M059J (cell line): ENCODE measurements at places on chromosomes 13 and 19.

DNA sequence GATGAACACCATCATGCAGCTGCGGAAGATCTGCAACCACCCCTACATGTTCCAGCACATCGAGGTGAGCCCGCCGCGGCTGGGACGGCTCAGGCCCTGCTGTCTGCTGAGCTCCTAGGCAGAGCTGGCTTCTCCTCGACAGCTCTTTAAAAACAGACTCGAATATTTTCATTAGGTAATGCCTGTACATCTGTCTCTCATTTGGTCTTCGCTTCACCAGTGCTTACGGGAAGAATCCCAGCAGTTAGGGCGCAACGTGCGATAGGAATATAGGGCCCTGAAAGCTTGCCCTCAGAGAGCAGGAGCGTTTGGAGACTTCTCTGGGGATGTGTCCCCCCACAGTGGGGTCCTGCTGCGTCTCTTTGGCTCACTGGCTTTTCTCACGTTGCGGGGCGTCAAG is 63.8 kb upstream of the LDLR start:
- DNase-seq: no peak

DNA sequence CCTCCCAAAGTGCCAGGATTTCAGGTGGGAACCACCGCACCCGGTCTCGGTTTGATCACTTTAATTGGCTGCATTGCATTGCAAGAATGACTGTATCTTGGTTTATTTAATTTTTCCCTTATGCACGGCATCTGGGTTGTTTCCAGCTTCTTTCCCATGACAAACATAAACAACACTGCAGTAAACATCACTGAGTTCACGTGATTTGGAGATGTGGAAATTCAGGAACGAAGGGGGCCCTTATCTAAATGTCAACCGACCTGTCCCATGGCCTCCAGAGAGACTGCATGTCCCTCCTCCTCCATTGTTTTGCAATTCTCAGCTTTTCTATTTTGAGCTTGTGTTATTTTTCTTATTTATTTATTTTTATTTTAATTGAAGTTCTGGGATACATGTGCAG is 14.4 kb upstream of the SULT2B1 start:
- DNase-seq: no peak

- DNase-seq: no peak
These were observed 22.8 kb upstream of the ZNF564 start for GRCh38 chr19:12574036-12574435.

DNA sequence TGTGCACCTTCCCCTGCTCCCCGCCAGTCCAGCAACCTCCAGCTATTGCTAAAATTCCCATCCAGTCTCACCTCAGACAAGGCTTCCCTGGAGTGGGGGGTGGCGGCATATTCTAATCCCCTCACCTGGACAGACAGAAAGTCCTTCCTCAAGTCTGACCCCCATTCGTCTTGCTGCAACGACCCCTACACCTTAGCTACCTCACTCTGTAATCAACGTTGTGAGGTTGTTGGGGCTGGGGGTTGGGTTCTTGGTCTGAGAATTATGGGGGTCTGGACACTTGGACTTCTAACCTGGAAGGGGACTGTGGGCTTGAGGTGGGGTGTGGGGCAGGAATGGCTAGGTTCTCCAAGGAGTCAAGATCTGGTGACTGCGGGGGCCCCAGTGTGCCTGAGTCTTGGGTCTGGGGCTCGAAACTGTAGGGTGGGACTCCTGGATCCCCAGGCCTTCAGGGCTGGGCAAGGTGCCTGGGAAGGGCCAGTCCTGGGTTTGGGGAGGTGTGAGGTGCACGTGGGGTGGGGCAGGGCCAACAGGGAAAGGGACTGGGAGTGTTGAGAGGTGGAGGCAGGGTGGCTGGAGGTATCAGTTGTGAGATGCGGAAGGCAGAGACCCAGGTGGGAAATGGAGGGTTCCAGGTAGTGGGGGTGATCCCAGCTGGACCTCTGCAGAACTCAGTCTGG is 1.3 kb downstream of the FOXA3 start:
- DNase-seq: no peak

- DNase-seq: no peak
These were observed 32.8 kb downstream of the TSC22D1 start for GRCh38 chr13:44543369-44543768.

GRCh38 chr13:89673789-89674311 is 1673.6 kb upstream of the MIR17HG start:
- DNase-seq: no peak

- no peak for DNase-seq
These were observed 1075.2 kb downstream of the PCDH9 start for GRCh38 chr13:66154976-66155375.

DNA sequence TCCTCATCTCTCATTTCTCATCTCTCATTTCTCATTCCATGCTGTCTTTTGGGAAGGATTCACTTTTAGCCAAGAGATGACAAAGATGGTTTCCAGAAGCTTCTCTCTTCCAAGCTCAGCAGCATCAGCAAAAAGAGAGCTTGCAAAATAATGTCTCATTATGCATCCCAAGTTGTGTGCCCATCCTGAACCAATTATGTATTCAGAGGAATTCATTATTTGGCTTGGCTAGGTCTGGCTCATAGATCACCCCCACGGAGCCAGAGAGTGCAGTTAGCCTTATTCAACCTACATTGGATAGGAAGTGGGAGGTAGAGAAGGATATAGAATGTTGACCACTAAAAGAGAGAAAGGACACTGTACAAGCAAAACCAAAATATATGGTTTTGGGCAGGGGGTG is 5.4 kb upstream of the OLFM2 start:
- DNase-seq: no peak

DNA sequence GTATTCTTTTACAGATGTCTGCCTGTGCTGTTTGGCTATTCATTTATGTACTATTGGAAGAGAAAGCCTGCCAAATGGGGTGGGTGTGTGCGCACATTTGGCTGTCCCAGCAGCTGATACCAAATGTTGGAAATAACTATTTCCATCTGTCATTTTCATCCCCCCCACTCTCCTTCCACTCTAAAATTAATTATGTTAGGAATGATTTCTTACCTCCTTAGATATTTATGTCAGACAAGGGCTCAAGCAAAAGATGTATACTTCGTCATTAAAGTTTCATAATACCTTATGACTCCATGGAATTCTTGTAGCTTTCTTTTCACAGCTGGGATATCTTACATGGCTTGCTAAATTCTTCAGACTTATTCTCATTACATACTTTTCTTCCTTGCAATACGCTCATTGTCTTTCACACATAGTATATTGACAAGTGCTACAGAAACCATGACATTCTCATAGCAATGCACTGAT is 18.6 kb downstream of the ITM2B start:
- no peak for DNase-seq

DNA sequence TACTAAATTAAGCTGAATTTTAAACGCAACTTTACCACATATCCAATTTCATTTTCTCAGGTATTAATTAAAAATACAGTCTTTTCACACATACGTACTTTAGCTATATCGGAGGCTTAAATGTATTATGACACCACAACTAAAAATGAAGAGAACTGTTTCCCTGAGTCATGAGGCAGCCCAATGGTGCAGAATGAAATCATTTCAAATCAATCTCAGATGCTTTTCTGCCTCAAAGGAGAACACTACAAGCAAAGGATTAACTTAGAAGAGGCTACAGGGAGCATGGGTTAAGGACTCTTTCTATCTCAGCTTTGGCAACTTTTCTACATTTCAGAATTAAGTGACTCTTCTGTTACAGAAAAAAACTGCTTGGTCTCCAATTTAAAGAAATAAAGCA is 516.3 kb upstream of the HTR2A start:
- DNase-seq: no peak

GRCh38 chr19:32317086-32317485 is 28.3 kb upstream of the ZNF507 start:
- DNase-seq: no peak

DNA sequence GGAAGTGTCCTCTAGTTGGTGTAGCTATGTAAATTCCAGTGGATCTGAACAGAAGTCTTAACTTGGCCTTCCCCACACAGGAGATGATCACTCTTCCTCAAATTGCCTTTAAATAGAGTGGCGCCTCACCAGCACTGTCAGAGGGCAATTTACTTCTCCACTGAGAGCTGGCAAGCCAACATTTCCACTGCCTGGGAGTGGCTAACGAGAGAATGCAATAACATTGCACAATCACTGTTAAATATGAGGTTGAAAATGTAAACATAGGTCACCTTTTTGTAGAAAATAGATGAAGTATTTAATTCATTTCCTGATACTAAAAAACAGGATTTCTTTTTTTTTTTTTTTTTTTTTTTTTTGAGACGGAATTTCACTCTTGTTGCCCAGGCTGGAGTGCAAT is 55.4 kb upstream of the UBL3 start:
- DNase-seq: peak; percentile 52

GRCh38 chr19:3914199-3914598 is 18.7 kb upstream of the NMRK2 start:
- DNase-seq: no peak
